Globus pallidus (tissue), 1 donor: ENCODE measurements at places on chromosomes 1 and 21.
A peak's percentile ranks its signal among the peaks of the same experiment; 100 is the strongest.

- DNase-seq: no peak
Observed at GRCh38 chr1:54474310-54475251, 68.4 kb upstream of the SSBP3 start.

DNA sequence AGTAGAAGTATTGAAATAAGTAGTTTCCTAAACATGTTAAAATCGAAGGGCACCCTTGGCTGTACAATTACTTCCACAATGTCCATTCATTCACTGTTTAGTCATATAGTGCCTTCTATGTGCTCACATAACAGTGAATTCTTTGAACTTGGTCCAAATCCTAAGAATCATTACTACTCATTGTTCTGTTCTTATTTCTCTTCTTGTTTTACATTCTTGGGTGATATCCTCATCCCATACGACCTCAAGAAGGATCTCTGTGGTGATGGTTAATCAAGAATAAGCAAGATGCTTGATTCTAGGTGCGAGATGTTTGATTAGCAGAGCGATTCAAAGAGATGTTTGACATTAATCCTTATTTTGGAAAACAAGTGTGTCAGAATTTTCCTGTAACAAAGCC lies 667.4 kb upstream of the ZP4 start:
- DNase-seq: no peak

DNA sequence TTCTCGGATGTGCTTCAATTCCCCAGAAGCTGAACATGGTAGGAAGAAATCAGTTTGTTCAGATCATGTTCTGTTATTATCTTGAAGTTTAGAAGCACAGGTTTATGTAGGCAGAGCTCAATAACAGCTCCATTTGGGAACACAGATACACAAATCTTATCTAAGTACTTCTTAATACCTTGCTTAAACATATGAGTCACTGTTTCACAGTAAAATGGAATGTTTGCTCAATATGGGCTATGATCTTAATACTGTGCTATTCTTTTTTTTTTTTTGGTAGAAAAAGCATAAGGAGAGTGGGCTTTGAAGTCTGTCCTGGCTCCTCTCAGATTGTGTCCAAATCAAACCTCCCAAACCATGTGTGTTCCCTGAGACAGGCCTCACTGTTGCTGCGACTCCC lies 13.4 kb downstream of the PROK1 start:
- DNase-seq: no peak

DNA sequence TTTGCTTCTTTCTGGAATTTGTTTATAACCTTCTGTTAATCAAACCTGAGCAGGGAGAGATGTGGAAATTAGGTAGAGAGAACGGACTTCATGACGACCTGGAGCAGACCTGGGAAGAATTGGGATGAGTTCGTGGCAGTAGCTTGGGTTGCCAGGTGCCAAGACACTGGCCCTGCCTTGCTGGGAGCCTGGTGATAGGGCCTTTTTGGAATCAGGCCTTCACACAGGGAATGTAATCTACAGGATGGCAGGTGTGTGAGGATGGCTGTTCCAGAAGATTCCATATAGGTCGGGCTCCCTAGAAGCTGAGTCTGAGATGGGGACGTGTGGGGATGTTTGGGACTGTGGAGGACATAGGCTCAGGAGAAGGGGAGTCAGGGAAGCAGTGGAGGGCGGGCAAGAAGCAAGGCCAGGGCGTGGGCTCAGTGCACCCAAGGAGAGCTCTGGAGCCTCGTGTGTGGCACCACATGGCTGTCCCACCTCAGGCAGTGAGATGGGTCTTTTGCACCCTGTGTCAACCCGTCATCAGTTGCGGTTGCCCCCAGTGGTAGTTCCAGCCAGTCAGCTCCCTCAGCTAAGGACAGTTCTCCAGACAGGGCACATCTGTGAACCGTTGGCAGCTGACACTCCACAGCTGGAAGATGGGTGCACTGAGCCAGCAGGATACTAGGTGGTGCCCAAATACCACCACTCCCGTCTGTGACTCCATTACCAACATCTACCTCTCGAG lies 395.9 kb downstream of the MATN1 start:
- no peak for DNase-seq

GRCh38 chr1:186183970-186184628 lies 191.0 kb downstream of the TPR start:
- no peak for DNase-seq

- DNase-seq: no peak
Observed at GRCh38 chr1:84143796-84144565, at the start of gene PRKACB. PRKACB (plus strand) TSS chr1:84144271; CDS start chr1:84144362, 91 bp downstream.

DNA sequence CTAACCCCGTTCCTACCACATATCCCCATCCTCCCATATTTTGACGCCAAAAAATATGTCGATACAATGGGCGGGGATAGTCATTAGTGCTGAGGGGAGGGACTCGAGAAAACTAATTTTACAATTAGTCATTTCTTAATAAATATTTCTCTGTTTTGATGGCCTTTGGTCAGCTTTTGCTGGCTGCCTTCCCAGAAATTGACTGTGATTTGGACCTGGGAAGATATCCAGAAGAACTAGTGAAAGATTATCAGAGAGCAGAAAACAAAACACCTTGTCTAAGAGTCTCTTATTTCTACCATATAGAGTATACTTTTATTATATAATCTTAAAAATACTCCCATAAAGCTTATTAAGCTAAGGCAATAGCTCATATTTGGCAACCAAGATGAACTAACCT lies 247.6 kb downstream of the MRPL39 start:
- no peak for DNase-seq

GRCh38 chr1:235503403-235504121 lies 690 bp downstream of the B3GALNT2 start:
- peak; percentile 63 for DNase-seq

GRCh38 chr1:235881930-235882700 lies 15.4 kb upstream of the LYST start:
- DNase-seq: no peak

DNA sequence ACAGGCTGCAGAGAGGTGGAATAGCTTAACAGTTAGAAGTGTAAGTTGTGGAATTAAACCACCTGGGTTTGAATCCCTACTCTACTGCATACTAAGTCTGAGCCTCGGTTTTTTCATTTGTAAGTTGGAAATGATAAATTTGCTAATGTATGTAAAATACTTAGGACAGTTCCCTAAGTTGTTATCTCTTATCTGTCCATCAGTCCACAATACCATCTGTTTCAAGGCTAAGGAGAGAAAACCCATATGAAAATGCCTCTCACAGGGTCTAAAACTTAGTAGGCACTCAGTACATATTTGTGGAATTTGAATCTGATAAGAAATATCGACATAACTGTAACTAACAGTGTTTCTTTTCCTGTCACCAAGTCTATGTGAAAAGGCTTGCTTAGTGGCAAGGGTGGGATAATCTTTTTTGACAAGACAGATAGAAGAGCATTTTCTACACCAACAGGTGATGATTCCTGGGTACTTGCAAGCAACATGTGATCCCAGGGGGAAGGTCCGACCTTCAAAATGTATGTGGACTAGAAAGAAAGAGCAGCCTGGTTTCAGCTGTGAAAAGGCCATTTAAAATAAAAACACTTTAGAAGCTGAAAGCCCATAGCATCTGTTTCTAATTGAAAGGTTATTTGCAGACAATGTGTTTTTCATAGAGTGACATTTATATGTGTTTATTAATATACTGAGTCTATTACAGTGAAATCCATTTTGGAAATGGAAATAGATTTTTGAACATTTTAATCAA lies 202.9 kb downstream of the HHAT start:
- no peak for DNase-seq

DNA sequence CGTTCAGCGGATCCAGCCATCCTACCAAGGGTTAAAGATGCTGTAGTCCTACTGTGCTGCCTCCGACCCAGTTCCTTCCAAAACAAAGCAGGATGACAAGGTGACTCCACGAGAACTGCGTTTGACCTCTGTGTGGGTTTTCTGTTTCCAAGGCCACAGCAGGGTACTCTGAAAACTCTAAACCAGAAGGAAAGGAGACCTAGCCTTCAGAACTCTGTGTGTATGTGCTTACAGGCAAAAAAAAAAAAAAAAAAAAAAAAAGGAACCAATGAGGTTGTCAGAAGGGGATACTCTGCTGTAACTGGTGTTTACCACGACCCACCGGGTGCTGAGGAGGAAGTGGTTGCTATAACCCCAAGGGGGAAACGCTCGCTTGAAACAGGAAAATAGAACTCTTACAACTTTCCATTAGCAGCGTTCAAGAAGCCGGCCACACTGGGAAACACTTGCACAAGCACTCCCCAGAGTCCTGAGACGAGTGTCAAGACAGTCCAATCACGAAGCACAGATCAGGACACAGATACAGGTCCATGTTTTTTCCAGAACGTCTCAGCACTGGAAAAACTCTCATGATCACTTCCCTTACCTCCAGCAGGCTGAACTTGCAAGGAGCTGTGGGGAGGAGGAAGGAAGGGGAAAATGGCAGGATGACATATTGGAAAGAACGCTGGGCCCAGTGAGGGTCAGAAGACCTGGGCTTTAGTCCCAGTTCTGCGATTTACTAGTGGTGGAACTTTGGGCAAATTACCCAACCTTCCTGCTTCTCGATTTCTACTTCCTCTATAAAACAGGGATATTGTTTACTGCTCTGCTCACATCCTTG lies 64.0 kb downstream of the ITPKB start:
- DNase-seq: peak; percentile 75

GRCh38 chr1:193479187-193479586 lies 292.8 kb upstream of the B3GALT2 start:
- no peak for DNase-seq

GRCh38 chr21:29342363-29342957 lies 43.7 kb downstream of the BACH1 start:
- DNase-seq: no peak

- no peak for DNase-seq
Observed at GRCh38 chr1:234554218-234554697, 55.7 kb downstream of the IRF2BP2 start.

- no peak for DNase-seq
Observed at GRCh38 chr1:214391873-214392645, 111.1 kb downstream of the SMYD2 start.

- DNase-seq: no peak
Observed at GRCh38 chr1:43900386-43900785, 33.2 kb upstream of the ARTN start.

- DNase-seq: no peak
Observed at GRCh38 chr1:110494522-110495406, 24.2 kb downstream of the KCNA10 start.

DNA sequence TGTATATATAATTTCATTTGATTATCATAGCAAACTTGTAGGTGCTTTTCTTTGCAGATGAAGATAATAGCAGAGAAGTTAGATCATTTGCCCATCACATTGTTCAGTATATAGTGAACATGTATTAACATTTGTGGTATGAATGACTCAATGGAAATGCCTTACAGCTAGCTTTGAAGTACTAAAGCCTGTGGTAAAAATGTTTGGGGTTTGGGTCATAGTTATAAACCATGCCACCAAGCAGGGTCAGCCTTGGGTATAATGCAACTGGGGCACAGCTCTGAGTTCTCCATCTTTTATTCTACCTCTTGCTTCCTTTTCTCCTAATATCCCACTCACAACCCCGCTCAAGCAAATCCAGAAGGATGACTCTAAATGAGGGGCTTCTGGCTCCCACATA lies 141.6 kb downstream of the KCNT2 start:
- no peak for DNase-seq

DNA sequence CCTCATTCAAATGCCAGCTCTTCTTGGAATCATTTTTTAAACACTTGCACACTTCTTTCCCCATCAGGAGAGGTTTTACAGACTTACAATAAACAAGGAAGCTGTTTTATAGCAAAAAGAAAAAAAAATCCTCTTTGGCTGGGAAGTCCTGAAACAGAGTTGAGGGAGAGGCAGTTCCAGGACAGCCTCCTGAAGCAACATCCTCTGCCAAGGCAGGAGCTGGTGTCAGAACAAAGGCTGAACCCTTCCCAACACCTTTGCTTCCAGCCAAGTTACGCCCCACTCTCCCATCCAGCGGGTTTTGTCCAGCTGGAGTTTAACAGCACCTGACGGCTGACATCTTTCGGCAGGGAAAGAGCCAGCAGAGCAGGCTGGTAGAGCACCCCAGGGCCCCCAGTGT lies 287.8 kb downstream of the RRAGC start:
- peak; percentile 58 for DNase-seq

DNA sequence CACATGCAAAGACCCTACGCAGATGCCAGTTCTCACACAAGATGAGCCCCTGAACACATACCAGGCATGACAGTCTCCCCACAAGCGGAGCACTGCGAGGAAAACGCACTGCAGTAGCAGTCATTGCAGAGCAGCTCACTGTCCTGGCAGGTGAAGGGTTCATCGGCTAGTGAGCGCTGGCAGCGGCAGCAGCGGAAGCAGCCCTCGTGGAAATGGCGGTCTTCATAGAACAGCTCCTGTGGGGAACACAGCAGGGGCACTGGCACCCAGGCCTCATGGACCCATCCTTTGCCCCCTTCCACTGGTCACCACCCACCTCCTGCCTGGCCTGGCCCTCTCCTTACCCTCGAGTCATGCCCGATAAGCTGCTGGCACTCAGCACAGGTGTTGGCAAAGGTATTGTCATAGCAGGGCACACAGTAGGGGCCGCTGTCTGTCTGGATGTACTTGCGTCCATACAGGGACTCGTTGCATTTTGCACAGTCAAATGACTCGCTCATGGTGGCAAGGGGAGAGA lies 6.3 kb downstream of the FHL3 start:
- no peak for DNase-seq

- no peak for DNase-seq
Observed at GRCh38 chr1:30976143-30976542, 67.6 kb upstream of the SDC3 start.

DNA sequence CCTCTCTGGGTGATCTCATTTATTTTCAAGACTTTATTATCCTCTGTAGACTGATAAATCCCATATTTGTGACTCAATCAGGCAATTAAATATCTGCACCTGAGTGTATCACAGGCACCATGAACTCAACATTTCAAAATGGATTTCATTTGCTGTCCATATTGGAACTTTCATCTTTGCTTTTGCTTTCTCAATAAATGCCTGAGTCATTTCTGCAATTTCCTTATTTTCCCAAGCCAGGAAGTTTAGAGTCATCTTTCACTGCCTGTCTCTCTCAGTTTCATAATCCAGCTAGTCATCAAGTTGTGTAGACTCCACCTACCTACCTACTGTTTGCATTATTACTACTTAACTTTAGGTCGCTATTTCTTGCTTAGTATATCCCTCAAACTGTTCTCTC lies 540.9 kb downstream of the LMO4 start:
- DNase-seq: peak; percentile 0

- no peak for DNase-seq
Observed at GRCh38 chr1:17274186-17275170, 25.6 kb downstream of the PADI3 start.

GRCh38 chr1:169236143-169236542 lies 129.7 kb downstream of the ATP1B1 start:
- peak; percentile 17 for DNase-seq

DNA sequence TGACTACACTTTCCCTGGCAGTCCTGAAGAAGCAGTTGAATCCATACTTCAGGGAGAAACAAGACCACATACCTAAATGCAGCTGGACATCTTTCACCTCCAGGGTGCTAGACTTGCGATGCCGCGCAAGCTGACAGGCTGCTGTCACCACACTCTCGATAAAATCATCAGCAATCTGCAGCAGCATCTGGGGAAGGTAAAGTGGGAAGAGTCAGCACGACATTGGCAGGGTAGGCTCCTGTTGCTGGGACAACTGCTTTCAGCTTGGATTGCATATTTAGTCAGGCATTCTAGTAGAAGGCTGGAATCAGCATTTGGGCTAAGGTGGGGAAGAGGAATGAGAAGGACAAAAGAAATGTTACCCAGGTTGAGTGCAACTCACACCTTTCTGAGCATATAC lies 21.1 kb downstream of the RAB42 start:
- no peak for DNase-seq

GRCh38 chr1:7253988-7254587 lies 468.8 kb downstream of the CAMTA1 start:
- no peak for DNase-seq
